ENCODE measurements at places on chromosomes 3 and 15.

DNA sequence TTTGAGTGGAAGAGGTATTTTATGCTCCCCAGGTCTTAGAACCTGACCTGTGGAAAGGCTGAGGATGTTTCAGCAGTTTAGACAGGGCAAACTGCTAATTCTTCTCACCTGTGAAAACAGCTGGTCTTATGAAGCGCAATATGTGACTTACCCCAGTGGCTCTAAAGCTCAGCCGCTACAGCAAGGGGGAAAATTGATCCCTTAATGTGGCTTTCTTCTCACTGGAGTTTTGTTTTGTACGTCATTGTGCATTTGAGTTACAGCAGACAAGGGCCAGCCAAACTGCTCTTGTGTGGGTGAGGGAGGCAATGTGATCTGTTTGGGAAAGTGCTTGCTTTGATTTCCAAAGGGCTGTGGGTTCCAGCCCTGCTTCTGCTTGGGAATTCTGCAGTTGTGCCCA lies 293.4 kb upstream of the LRRFIP2 start:
- DNase-seq = no peak

GRCh38 chr3:19960696-19961095 lies 13.8 kb downstream of the RAB5A start:
- DNase-seq = no peak

DNA sequence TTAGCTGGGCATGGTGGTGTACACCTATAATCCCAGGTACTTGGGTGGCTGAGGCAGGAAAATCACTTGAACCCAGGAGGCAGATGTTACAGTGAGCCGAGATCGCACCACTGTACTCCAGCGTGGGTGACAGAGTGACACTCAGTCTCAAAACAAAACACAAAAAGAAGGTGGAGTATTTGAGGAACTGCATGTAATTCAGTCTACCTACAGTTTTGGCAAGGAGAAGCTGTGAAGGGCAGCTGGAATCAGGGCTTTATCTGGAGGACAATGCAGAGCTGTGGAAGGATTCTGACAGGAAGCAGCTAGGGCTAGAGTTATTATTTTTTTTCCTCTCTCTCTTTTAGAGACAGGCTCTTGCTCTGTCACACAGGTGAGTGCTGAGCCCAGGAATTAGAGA lies 6.8 kb downstream of the H1-8 start:
- DNase-seq = no peak

- DNase-seq = no peak
Measured at GRCh38 chr15:81195339-81195864, 1.3 kb upstream of the IL16 start.

All from activated CD4-positive, alpha-beta T cell treated with anti-CD3 and anti-CD28 coated beads, Interleukin-2, amount 50 U/mL, for 48 hours (primary cell).